RKO (cell line): ENCODE measurements at places on chromosomes 11 and 22.

DNA sequence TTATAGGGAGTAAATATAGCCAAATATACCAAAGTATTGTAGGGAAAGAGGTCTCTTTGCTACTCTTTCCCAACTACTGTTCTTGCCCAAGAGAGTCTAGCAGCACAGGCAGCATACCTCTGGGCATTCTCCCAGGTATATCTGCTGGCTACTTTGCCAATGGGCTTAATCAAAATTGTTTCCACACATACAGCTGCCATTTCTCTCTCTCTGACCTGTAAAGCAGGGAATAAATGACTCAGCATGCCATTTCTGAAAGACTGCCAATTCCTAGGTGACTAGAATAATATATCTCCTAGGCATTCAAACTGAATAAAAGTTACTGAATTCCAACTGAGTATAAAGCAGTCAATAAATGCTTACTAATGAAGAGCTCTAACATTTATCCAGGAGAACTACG, 44.6 kb downstream of the RDX start:
- DNase-seq: no peak

GRCh38 chr11:87236368-87236767, 198.6 kb downstream of the TMEM135 start:
- no peak for DNase-seq

- no peak for DNase-seq
These were observed 78.3 kb downstream of the MICAL3 start for GRCh38 chr22:17945888-17946648.

DNA sequence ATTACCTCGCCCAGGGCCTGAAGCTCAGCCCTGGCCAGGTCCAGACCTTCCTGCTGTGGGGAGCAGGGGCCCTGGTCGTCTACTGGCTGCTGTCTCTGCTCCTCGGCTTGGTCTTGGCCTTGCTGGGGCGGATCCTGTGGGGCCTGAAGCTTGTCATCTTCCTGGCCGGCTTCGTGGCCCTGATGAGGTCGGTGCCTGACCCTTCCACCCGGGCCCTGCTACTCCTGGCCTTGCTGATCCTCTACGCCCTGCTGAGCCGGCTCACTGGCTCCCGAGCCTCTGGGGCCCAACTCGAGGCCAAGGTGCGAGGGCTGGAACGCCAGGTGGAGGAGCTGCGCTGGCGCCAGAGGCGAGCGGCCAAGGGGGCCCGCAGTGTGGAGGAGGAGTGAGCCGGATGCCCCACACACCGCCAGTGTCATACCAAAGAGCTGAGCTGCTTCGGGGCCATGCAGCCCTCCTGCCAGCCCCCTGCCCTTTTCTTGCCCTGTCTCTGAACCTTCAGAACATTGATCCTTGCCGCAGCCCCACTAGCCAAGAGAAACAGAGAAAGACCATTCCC, 2.4 kb upstream of the TMEM132A start:
- no peak for DNase-seq

GRCh38 chr22:38491707-38492348, 14.3 kb downstream of the DDX17 start:
- DNase-seq: no peak

GRCh38 chr11:62400760-62401159, 18.1 kb upstream of the SCGB1A1 start:
- no peak for DNase-seq

- peak; percentile 59 for DNase-seq
These were observed 2.9 kb upstream of the ADAMTS8 start for GRCh38 chr11:130431331-130431773.

- peak; percentile 72 for DNase-seq
These were observed 120.5 kb upstream of the RASSF10 start for GRCh38 chr11:12888525-12889158.

- DNase-seq: no peak
These were observed 15.4 kb upstream of the XBP1 start for GRCh38 chr22:28815729-28816128.

DNA sequence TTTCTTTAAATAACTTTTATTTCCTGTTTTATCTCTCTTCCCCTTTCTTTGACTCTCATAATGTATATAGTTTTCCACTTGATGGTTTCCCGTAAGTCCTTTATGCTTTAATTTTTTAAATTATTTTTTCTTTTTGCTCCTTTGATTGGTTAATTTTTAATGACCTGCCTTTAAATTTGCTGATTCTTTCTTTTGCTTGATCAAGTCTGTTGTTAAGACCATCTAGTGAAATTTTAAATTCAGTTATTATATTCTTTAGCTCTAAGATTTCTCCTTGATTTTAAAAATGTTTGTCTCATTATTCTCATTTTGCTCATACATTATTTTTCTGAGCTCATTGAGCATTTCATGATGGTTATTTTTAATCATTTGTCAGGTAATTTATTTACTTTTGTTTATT, 718.6 kb downstream of the METTL15 start:
- no peak for DNase-seq

- DNase-seq: no peak
These were observed 48.9 kb downstream of the APOL1 start for GRCh38 chr22:36301851-36302250.

- DNase-seq: no peak
These were observed 124.0 kb downstream of the FEZ1 start for GRCh38 chr11:125372088-125372487.

- DNase-seq: peak; percentile 62
These were observed 581 bp upstream of the EIF3L start for GRCh38 chr22:37848587-37849088.

- DNase-seq: no peak
These were observed 37.8 kb downstream of the FDX1 start for GRCh38 chr11:110467556-110467955.

DNA sequence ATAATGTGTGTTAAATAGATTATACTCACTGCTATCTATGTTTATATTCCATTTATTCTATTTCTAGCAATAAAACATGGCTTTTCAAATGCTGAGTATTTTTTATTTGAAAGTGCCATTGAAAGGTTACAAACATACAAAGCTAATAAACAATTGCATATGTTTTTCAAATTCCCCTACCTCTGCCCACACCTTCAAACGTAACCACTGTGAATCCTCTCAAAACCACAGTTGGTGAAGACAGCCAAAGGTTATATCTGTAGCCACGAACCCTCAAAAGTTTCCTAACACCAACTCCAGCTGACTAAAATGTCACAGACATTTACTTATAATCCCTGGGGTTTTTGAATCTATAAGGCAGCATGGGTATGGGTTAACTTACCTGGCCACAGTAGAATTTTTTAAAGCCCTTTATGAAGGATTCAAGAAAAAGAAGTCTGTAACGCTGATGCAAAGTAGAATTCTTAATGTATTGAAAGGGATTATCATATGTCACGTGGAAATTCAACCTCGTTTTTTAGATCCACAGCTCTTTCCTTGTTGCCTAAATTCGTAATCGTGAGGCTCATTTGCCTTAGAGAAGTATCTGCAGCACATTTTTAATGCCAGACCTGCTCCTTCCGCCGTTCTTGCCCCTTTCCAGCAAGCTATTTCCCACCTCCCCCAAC, 122.5 kb upstream of the ZC3H12C start:
- DNase-seq: no peak

GRCh38 chr11:57499983-57500461, 15.5 kb downstream of the SLC43A1 start:
- DNase-seq: no peak

DNA sequence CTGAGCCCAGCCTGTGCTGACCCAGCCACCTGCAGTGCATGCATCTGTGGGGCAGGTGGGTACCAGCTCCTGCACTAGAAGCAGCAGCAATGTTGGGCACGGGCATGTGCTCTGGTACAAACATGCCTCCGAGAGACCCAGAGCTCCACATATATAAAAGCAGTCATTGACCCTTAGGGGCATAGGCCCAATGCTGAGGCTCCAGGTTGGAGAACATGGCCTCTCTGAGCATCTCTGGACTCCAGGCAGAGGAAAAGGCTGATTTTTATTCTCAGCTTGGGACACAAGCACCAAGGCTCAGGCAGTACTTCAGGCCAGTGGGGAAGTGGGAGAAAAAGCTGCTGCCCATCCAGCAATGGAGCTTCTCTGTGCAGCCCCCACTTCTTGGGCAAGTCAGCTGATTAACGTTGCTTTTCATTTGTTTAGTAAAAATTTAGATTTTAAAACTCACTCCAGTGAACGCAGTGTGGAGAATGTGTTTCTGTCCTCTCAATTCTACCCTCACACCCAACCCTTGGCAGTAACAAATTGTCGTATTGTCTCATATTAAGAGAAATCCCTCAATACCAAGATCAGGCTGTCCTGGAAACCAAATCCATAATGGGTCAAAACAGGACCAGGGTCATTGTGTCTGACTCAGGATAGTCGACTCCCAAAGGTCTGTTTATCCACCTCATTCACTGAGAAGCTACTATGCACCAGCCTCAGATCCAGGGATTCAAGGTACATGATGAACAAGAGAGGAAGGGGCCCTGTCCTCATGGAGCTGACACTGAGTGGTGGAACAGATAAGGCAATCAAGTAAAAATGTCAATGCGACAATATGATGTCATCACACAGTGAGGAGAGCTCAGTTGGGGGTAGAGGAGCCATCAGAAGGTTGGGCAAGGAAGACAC, 50.6 kb upstream of the TOP3B start:
- DNase-seq: no peak

- DNase-seq: peak; percentile 22
These were observed 227.0 kb upstream of the NCAM1 start for GRCh38 chr11:112734207-112734606.

DNA sequence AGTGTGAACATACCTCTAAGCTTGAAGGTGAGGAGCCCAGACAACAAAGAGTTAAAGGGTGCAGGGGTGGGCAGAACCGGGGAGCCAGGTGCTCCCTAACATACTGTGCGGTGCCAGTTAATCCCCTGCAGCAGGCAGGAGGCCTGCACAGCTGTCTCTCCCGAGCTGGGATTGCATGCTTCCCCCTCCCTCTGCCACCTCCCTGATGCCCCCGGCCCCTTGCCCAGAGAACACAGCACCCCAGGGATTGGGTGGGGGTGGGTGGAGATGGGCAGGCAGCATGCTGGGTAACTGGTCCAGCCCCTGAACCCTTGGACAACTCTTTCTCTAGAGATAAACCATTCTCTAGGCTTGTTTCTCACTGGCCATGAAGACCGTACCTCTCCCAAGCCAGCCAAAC, 67.7 kb upstream of the MYOD1 start:
- DNase-seq: no peak

- DNase-seq: no peak
These were observed 5.4 kb downstream of the PI4KA start for GRCh38 chr22:20853236-20853660.

GRCh38 chr11:88277349-88277915, 60.1 kb downstream of the CTSC start:
- no peak for DNase-seq

- no peak for DNase-seq
These were observed 224.3 kb upstream of the PITPNB start for GRCh38 chr22:28143241-28143865.

DNA sequence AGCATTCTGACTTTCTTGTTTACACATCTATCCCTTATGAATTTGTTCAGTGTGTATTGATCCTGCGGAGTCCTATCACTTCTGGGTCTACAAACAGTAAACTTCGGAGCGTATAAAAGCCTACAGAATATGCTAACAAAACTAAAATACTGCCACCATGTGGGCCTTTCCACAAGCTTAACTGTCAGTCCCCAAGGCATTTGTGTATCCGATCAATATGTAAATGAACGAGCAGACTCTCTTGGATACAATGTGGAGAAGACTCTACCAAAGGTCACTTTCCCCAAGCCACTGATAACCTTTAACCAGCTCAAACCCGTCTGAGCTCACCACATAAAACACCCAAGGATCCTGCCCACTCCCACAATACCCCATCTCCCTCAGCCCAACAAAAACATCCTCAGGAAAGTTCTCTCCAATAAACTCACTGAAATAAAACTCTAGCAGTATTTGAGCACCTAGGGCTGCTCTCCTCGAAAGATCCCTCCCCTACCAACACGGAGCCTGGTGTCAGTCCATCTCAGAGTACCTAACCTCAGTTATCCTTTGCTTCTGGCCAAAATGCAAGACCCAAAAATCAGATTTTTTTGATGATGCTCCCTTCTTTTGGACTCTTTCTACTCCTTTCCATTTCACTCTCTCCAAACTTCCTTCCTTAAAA, 17.8 kb downstream of the ADA2 start:
- peak; percentile 14 for DNase-seq

DNA sequence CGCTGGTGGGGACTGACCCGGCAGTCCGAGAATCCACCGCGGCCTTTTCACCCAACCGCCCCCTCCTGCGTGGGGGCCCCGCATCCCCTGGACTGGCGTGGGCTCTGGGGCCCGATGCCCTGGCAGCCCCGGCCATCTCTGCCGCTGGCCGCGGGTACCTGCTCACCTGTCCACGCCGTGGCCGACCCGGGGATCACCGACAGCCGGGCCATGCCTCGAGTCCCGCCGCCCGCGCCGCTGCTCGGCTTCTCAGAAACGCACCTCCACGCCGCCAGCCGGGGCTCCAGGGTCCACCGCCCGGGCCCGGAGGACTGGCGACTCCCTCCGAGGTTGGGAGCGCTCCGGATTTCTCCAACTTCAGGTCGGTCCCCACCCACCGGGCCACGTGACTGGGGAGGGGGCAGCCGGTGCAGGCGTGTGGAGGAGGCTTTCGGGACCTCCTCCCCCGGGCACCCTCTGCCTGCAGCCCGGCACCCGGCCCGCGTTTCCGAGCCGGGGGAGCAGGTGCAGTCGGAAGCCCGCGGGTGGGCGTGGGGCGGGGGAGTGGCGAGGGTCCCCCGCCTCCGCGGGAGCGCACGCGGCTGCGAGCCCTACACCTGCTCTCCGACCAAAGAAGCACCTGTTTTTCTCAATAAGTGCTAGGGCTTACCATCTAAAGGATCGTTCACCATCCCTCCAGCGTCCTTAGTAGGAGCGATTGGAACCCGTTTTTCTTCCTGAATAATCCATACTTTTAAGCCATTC, 554 bp upstream of the NRIP3 start:
- no peak for DNase-seq
